ENCODE measurements at places on chromosomes 7 and 10.

DNA sequence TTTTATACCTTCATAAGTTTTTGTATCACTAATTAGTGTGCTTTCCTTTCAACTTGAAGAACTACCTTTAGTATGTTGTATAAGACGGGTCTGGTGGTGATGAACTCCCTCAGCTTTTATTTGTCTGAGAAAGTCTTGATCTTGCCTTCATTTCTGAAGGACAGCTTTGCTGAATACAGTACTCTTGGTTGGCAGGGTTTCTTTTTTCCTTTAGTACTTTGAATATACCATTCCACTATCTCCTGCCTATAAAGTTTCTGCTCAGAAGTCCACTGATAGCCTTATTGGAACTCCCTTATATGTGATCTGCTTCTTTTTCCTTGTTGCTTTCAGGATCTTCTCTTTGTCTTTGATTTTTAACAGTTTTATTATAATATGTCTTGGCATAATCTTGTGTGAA, 230.9 kb downstream of the HPSE2 start:
- no peak for DNase-seq

- DNase-seq: no peak
These were observed 97.0 kb upstream of the DDC start for GRCh38 chr7:50662041-50662694.

GRCh38 chr7:56091591-56091990, 1.2 kb downstream of the PHKG1 start:
- no peak for DNase-seq

DNA sequence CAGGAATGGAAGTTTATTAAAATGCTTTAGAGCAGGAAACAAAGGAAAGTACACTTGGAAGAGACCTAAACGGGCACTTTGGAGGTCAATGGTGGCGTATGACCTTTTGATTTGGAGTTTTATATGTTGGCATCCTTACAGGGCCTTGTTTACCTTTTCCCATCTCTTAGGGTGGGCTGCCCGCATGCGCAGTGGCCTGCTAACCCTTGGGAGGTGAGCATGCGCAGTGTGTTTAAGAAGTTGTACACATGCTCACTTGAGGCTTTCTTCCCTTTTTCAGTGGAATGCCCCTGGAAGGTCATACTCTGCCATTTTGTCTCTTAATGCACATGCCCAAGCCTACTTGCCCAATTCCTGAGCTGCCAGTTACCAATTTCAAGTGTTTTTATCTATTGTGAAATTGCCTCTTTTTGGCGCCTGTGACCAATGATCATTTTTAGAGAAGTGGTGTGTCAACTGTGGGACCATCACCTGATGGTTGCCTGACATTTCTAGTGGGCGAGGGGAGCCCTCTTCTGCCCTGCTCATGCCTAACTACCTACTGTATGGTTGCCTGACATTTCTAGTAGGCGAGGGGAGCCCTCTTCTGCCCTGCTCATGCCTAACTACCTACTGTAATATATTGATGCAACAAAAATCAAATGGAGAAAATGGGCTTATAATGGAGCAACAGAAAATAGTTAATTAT, 138.0 kb downstream of the PPP1R9A start:
- DNase-seq: peak; percentile 41

- peak; percentile 23 for DNase-seq
These were observed 69.9 kb upstream of the FGL2 start for GRCh38 chr7:77269360-77270093.

DNA sequence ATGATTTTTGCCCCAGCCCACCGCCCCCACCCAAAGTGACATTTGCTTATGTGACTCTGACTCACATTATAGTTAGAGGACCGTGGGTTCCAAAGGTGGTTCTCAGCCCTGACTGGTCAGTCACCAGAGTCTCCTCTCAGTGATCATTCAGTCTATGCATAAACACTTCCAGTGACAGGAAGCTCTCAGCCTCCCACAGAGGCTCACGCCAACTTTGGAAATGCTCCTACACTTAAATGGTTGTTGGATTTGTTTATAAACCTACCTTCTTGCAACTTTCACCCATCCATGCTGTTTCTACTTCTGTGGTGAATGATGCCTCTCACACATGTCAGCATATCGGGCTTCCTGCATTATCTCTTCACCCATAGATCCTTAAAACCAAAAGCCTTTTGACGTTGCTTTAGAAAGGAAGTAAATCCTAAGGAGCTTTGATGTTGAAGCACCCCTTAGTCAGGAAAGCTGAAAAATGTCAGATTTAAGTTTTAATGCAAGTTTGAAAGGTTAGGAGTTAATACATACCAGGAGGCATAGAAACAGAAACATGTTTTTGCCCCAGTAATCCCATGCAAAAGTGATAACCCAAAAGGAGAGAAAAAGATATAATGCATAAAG, 46.5 kb upstream of the FGL2 start:
- DNase-seq: peak; percentile 41

GRCh38 chr7:139109983-139110411, 477 bp upstream of the ZC3HAV1 start:
- no peak for DNase-seq

- DNase-seq: no peak
These were observed 48.4 kb downstream of the DNAJB9 start for GRCh38 chr7:108618056-108618455.

- no peak for DNase-seq
These were observed 288.0 kb downstream of the PTPRN2 start for GRCh38 chr7:158299607-158300006.

DNA sequence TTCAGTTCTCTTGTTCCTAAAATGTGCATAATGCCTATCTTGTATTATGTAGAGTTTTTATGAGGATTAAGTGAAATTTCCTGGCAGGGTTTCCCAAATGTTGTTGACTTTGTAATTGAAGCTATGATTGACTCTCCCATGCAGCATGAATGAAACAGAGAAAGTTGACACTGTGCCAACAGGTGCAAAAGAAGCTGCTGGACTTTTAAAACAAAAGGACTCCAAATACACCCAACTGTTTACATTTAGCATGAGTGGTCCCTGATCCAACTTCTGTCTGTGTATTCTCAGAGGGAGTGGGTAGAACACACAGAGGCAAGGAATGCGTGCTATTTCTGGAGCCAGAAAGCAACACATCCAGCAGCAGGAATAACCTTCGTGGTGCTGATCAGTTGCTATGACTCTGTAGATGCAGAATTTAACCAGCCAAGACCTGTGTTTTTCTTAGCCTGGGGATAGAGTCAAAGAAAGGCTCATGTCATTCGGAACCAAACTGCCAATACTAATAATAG, 14.4 kb upstream of the RBM20 start:
- DNase-seq: no peak

DNA sequence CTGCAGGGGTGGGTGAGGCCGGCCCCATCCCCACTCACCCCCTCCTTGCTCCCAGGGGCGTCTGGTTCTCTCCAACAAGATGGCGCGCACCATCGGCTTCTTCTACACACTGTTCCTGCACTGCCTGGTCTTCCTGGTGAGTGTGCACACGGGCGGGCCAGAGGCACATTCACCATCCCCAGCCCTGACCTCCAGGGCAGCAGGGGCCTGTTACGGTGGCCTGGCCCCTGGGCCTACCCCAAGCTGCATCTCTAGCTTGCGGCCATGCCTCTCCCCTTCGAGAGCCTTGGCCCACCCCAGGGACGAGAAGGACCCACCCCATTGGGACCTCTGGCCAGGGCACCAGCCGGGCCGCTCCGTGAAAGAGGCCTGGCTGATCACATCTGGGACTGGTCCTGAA, 4.9 kb upstream of the SH2B2 start:
- DNase-seq: no peak

- no peak for DNase-seq
These were observed 4.4 kb downstream of the ZMIZ1 start for GRCh38 chr10:79072994-79073645.

GRCh38 chr7:143008007-143008901, 18.7 kb downstream of the OR9A2 start:
- DNase-seq: peak; percentile 81

DNA sequence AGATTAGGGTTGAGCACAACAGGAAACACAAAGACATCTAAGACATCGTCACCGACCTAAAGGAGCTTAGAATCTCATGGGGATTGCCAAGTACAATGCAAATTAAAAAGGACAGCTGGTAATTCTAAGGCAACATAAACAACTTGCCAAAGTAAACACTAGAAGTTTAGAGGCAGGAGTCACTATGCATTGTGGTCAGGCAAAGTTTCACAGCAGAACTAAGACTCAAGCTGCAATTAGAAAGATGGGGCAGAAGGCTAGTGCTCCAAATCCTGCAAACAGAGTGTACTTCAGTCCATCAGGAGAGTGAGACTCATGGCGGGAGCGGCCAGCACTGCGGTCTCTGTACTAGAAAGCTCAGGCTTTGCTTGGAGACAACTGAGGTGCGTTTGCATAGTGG, 52.7 kb downstream of the HIPK2 start:
- DNase-seq: no peak

DNA sequence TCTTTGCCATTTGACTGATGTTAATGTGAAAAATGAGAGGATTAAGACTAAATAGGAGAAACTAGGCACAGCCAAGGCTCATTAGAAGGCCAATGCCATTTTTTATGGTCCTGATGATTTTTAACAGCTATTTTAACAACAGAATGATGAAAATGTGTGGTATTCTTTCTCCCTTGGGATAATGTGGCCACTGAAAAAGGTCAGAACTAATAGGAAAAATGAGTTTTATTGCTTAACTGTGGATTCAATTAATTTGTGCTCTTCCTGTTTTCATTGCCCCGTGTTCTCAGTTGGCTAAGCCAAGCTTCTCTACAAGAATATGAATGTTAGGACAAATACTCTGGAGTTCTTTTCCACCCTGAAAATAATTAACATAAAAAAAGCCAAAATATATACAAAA, 56.6 kb downstream of the BMPER start:
- DNase-seq: peak; percentile 20

GRCh38 chr10:102517553-102517952, 13.8 kb downstream of the SUFU start:
- DNase-seq: peak; percentile 45

GRCh38 chr10:5469353-5470061, 29.9 kb downstream of the CALML5 start:
- DNase-seq: no peak

- no peak for DNase-seq
These were observed 70.2 kb downstream of the NOC3L start for GRCh38 chr10:94292434-94293090.

DNA sequence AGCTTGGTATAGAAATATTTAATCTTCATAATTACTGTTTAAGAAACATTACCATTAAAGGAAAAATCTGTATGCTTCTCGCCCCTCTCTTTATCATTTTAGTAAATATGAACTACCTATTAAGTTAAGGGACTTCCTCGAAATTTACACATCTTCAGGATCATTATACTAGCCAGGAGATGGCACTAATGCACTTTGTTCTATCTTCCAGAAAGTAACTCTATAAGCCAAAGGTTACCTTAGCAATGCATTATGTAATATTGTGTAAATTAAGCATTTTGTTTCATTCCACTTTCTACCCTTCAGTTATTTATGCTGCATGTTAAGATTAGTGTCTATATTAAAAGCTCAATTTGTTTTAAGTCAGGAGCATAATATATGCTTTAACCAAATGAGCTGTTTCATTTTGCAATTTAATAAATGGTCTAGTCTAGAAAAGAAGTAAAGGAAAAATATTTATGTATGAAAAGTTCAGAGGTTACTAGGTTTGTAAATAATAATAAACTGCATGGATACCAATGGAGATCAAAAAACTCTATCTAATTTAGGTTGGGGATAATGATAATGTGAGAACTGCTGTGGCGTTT, 128.5 kb downstream of the ANKRD7 start:
- peak; percentile 14 for DNase-seq

DNA sequence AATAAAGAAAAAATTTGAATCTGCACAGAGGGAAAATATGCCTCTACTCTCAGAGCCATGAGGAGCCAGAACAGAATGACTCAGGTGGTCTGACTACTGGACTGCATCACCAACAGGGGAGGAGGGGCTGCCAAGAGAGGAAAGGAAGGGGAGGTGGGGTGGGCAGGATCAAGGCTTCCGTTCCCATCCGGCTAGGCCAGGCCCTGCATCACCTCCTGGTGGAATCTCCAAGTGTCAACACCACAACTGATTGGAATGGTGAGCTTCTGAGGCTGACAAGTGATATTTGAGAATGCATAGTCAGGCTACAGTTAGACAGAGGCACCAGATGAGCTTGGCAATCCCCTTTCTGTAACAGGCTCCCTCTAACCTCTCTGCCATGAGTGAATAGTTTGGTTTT, 10.4 kb upstream of the GPR26 start:
- no peak for DNase-seq

DNA sequence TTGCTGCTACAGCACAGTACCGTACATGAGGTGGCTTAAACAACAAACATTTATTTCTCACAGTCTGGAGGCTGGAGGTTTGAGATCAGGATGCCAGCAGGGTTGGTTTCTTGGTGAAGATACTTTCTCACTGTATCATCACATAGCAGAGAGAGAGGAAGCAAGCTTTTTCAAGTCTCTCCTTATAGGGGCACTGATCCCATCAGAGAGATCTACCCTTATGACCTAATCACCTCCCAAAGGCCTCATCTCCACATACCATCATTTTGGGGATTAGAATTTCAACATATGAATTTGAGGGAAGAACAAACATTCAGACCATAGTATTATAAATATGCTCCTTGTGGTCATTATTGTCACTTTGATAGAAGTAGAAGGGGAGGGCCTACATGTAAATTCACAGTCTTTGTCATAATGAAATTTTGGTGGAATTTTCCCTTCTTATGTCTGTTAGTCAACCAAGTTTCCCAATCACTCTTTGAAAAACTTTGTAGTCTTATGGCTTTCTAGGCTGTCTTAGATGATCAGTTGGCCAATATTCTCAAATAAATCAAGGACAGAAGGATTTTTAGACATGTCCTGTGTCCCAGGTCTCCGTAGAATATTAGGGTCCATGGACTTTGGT, 606.2 kb downstream of the LRMDA start:
- DNase-seq: no peak

GRCh38 chr7:10874666-10875065, 99.0 kb upstream of the PHF14 start:
- DNase-seq: no peak

DNA sequence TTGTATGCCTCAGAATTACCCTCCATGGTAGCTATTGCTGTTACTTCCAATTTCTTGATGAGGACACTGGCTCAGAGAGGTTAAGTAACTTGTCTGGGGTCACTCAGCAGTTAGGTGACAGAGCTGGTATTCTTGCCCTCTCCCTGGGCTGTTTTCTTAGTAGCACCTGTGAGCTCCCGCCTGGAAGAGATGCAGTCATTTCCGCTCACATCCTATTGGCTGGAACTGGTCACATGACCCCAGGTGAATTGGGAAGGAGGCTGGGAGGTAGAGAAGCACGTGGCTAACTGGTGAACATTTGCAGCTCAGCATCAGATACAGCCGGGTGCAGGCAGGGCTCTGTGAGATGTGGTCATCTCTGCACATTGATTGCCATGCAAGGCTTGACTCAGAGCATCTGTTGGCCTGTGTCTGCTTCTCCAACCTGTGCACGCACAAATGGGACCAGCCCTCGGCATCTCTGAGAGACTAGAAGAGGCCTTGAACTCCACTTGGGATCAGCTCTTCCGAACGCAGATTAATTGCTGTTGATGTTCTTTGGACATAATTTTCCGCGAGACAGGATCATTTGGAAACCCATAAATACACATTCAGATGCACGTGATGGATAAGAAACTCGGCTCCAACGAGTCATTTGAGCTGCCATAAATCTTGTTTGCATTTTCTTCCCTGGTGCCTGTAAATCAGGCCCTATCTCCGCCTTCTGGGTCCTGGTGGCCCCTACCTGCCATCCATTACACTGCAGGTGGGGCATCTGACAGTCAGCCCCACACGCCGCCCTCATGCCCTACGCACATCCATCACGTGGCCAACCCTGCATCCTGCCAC, 42.8 kb downstream of the MYL10 start:
- no peak for DNase-seq

- DNase-seq: no peak
These were observed 87.4 kb upstream of the RET start for GRCh38 chr10:42989481-42989921.

Data from cardiac muscle cell (in vitro differentiated cells and primary cell).